Right lobe of liver (tissue), 6 donors: ENCODE measurements at places on chromosomes 11 and 22. TPM values are rescaled to one million over a fixed set of nuclear protein-coding genes. Genes with fewer than 3 reads are reported as not detected.

- H3K27ac ChIP-seq = peak overlapping the region; percentile 4
- no peaks in the 10 kb centered on the region for H3K27me3 ChIP-seq
Observed at GRCh38 chr22:19988965-19989724, 27.5 kb downstream of the ARVCF start.

Gene PKP3
- total RNA-seq = not detected

Gene DDI1
- total RNA-seq = not detected

DNA sequence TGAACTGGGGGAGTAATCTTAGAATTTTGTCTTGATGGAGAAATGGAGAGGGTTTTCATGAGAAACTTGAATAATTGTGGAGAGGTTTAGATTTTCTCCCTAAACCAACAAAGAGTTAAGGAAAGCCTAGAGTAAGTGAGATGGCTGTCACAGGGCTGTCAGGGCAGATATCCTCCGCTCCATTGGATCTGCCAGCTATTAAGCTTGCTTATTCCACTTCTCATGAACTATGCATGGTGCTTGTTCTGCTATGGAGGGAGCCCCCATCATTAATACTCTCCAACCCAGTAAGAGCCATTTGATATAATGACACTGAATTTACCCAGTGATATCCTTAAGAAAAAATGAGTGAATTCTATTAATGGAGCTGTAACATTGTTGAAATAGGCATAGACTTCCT lies 342.8 kb upstream of the MTNR1B start:
- H3K4me3 ChIP-seq = no peak overlapping the region
- no peak overlapping the region for H3K27ac ChIP-seq
- no peaks in the 10 kb centered on the region for H3K27me3 ChIP-seq
- no peak for DNase-seq
- H3K4me1 ChIP-seq = no peaks in the 10 kb centered on the region
- no peaks in the 10 kb centered on the region for H3K36me3 ChIP-seq
